ENCODE measurements at places on chromosomes 5 and 9. TPM values are rescaled to one million over a fixed set of nuclear protein-coding genes. Genes with fewer than 3 reads are reported as not detected.

The DMRT2 gene
- total RNA-seq = not detected

The HDHD3 gene
- 13.8 TPM for total RNA-seq

The NUTM2G gene
- not detected for total RNA-seq

The SNCB gene
- not detected for total RNA-seq

The TAF11L10 gene
- not detected for total RNA-seq

The SUSD3 gene
- total RNA-seq = 1.8 TPM

The UGT3A1 gene
- not detected for total RNA-seq

The PPIC gene
- total RNA-seq = 36.8 TPM

The CCDC192 gene
- not detected for total RNA-seq

The RC3H2 gene
- total RNA-seq = 26.6 TPM

The SV2C gene
- not detected for total RNA-seq

The ZNF462 gene
- total RNA-seq = 16.8 TPM

The ALG2 gene
- total RNA-seq = 42.0 TPM

The CNTFR gene
- total RNA-seq = 1.1 TPM

The BTNL8 gene
- not detected for total RNA-seq

The SH3TC2 gene
- 0.52 TPM for total RNA-seq

The PKD2L2 gene
- not detected for total RNA-seq

The FAM78A gene
- 0.24 TPM for total RNA-seq

The PCDHGA1 gene
- 0.13 TPM for total RNA-seq

The DMXL1 gene
- total RNA-seq = 17.1 TPM

The CAVIN4 gene
- total RNA-seq = 1.9 TPM

The TXNDC8 gene
- not detected for total RNA-seq

The NRARP gene
- 1.8 TPM for total RNA-seq

The PCDHGA10 gene
- 11.8 TPM for total RNA-seq

The EIF4E1B gene
- not detected for total RNA-seq

The ANKRD31 gene
- under 0.01 TPM for total RNA-seq

The GPR151 gene
- not detected for total RNA-seq

The CBY3 gene
- total RNA-seq = not detected

The ACTBL2 gene
- under 0.01 TPM for total RNA-seq

The HTR4 gene
- not detected for total RNA-seq

The RANBP3L gene
- total RNA-seq = 0.13 TPM

The GZMA gene
- not detected for total RNA-seq

The INSYN2B gene
- total RNA-seq = 14.7 TPM

The ZBED3 gene
- total RNA-seq = 1.7 TPM

The PCDHA6 gene
- not detected for total RNA-seq

The UBAP1 gene
- total RNA-seq = 37.8 TPM

Data from epithelial cell of alveolus of lung (primary cell).